T-helper 17 cell (primary cell): ENCODE measurements at places on chromosomes 1 and 21.

DNA sequence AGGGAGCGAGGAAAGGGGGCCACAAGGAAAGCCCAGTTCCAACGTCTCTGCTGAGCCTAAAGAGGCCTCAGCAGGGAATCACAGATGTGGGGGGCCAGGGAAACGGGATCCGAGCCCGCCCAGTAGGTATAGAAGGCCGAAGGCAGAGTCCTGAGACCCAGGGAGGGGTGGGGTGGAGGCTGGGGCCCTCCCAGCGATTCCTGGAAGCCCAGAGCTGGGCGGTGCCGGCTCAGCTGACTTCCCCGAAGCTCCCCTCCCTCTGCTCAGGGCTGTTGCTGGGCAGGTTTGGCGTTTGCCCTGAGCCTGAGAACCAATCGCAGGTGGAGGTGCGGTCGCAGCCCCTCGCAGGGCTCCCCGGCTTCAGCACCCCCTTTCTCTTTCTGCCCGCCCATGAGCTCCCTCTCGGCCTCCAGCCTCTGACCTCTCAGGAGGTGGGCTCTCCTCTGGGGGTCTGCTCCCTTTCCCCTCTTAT, 12.8 kb downstream of the ADAMTSL4 start:
- DNase-seq, result peak; percentile 66

DNA sequence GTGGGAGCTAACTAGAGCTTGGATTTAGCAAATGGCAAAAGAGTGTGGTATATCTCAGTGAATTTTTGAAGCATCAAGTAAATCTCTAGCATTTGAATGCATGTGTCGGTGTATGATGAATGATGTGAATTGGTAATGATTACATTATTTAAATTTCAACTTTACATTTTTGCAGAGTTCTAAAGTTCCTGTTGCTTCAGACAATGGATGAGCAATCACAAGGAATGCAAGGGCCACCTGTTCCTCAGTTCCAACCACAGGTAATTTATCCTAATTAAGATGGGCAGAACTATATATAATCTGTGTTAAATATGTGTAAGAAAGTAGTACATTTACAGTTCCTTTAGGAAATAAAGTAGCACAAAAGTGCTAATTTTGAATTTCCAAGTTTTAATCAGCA, 75.6 kb downstream of the NEK7 start:
- no peak for DNase-seq

DNA sequence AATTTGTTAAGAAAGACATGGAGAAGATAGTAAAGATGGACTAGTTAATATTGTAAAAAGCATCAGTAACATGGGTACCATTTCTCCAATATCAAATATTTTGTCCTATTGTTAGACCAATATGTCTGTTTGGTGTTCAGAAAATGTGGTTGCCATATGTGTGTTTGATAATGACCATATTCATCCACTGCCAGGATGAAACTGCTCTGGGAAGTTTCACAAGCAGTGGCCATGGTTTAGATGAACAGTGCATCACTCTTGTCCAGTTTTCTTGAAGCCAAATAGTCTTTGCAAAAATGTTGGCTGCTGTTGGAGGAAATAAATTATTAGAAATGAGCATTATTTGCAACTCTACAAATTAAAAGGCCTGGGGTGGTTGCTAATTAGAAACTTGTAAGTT, 333.8 kb downstream of the NUF2 start:
- no peak for DNase-seq

DNA sequence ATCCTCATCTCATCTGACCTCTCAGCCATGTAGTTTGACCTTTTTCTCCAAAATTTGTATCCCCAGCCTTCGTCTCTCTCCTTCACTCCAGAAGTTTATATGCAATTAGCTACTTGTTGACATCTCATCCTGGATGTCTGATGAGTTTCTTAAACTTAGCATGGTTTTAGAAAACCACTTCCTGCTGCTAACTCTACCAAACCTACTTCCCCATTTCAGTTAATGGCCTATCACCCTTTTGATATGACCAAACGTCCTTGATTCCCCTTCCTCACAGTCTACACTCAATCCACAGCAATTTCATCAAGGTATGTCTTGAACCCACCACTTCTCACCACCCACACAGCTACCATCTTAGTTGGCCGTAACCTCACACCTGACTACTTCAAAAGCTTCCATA, 121.9 kb downstream of the LRRC40 start:
- DNase-seq, result no peak
